ENCODE measurements at places on chromosomes 11 and 22.

GRCh38 chr11:20594274-20595061 is 4.9 kb upstream of the SLC6A5 start:
- ATAC-seq = no peak

GRCh38 chr22:43919106-43919973 is 4.3 kb upstream of the PNPLA3 start:
- no peak for ATAC-seq

- ATAC-seq = peak; percentile 60
These were observed 737 bp downstream of the PPP2R1B start for GRCh38 chr11:111765320-111765983.

- ATAC-seq = peak; percentile 56
These were observed 465 bp downstream of the MAPK1 start for GRCh38 chr22:21866833-21867527.

GRCh38 chr11:66950112-66950535 is 8.1 kb downstream of the PC start:
- ATAC-seq = peak; percentile 96

GRCh38 chr22:27431896-27432295 is 369.7 kb downstream of the MN1 start:
- no peak for ATAC-seq

DNA sequence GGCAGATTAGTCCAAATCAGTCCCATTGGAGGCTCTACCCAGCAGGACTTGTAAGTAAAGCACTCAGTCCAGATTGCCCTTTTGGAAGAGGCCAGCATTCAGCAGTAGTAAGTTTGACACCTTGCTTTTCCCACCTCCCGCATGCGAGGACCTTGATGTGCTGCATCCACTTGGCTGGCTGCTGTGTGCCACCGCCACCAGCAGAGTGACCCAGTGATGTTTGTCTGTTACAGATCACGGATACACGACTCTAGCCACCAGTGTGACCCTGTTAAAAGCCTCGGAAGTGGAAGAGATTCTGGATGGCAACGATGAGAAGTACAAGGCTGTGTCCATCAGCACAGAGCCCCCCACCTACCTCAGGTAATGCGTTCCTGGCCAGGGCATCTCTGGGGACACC is 6.6 kb downstream of the SMARCB1 start:
- ATAC-seq = no peak

- peak; percentile 83 for ATAC-seq
These were observed 5.9 kb downstream of the TAB1 start for GRCh38 chr22:39405346-39406085.

- ATAC-seq = no peak
These were observed 20.0 kb downstream of the EHF start for GRCh38 chr11:34640924-34641275.

DNA sequence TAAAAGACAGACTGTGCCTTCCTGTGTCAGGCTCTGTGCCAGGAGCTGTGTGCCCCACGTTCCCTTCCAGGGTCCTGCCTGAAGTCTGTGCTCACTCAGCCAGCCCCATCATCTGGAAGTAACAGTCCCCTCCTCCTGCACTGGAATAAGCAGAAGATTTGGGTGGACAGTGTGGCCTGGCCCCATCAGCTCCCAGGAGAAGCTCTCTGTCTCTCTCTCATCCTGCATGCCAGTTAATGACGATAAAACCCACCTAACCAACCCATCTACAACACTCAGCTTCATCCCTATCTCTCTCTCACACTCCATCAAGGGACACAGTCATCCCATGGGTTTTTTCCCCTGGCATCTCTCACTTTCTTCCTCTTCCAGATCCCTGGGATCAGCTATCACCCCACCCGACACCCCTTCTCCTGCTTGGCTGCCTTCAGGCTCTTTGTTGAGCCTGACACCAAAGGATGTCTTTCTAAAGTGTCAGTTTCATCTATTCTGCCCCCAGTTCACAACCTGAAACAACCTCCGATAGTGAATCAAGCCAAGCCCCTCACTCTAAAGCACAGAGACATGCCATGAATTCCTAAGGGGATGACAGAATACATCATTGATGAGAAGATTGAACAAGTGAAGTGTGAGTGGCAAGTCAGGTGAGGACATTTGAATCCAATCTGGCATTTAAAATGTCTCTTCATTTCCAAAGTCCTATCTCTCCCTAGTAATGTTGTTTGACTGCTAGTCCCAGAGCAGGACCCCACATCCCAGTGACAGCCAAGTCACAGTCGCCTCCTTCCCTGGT is 91.4 kb upstream of the TOP3B start:
- ATAC-seq = no peak

DNA sequence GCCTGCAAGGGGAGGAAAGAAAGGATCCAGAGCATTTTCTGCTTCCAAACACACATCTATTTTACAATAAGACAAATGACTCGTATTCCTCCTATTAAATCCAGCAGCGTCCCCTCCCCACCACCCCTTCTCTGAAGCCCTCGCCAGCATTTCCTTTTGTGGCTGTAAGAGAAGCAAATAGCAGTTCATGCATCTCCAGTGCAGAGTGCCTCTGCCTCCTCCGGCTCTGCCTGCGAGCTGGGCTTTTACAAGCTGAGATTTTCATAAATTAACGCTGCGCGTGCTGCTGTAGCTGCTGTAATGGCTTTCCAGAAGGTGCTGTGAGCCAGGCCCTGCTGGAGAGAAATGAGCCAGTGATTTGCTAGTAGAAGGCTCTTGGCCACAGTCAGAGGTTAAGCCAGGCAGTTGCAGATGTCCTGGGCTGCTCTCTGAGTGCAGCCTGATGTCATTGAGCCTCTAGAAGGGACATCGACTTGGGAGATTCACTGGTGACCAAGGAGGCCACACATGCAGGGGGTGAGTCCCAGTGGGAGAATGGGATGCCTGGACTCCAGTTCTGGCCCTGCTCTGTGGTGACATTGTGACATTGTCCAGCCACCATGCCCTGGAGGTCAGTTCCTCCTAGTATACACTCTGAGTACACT is 134.5 kb upstream of the NAV2 start:
- ATAC-seq = peak; percentile 43

DNA sequence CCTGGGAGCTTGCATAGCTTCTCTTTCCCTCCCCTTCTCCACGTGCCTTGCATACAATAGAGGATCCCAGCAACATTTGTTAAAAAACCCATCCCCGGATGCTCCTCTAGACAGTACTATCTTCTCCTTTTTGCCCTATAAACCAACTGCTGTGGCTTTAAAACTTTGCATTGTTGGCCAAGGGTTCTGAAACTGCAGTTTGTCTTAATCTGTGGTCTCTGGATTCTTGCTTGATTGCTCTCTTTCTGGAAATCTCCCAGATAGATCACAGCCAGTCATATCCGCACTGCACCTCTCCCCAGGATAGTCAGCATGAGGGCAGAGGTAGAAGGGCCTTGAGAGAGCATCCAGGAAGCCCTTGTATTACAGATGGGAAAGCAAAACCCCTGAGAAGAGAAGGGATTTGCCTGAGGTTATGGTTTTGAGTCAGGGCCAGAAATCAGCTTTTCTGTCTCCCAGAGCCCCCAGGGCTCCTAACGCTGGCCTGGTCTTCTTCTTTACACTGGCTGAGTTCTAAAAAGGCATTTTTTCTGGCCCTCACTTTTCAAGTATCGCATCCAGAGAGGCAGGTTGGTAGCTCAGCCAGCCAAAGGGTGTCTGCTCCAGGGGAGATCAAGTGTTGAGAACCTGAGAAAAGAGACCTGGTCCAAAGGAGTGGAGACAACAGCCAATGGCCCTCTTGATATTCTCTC is 70.6 kb downstream of the ADM start:
- ATAC-seq = peak; percentile 38

DNA sequence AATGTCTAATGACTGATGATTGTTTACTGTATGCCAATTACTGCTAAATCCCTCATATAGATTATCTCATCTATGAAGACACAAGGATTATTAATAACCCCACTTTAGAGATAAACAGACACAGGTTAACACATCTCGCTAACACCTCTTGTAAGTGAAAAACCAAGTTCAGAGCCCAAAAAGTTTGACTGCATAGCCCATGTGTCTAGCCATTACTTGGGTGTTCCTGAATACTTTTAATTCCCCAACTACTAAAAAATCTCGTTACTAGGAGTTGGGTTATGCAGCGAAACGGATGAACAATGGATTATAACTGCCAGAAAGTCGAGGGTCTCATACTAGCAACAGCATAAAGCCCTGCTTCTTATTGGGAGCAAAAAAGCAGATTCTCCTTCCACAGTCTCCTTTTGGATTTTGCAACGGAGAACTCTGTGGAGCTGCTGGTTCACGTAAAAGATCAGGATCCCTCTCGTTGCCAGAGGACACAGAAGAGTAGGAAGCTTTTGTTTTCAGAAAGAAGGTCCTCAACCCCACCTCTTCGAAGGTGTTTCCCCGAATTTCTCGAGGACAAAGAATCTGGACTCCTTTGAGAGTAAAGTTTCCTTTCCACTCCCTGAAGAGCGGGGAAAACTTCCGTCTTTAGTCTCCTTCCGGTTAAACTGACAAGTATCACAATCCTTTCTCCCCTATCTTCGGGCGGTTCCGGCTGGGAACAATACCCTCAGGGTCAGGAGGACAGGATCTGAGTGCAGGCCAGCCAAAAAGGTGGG is 979 bp downstream of the ZBED5 start:
- peak; percentile 8 for ATAC-seq

- peak; percentile 49 for ATAC-seq
These were observed 120.2 kb upstream of the TBCEL start for GRCh38 chr11:120903686-120904085.

GRCh38 chr11:45622861-45623260 is 42.6 kb downstream of the CHST1 start:
- no peak for ATAC-seq

- peak; percentile 26 for ATAC-seq
These were observed 418.7 kb downstream of the SOX6 start for GRCh38 chr11:15937601-15938120.

DNA sequence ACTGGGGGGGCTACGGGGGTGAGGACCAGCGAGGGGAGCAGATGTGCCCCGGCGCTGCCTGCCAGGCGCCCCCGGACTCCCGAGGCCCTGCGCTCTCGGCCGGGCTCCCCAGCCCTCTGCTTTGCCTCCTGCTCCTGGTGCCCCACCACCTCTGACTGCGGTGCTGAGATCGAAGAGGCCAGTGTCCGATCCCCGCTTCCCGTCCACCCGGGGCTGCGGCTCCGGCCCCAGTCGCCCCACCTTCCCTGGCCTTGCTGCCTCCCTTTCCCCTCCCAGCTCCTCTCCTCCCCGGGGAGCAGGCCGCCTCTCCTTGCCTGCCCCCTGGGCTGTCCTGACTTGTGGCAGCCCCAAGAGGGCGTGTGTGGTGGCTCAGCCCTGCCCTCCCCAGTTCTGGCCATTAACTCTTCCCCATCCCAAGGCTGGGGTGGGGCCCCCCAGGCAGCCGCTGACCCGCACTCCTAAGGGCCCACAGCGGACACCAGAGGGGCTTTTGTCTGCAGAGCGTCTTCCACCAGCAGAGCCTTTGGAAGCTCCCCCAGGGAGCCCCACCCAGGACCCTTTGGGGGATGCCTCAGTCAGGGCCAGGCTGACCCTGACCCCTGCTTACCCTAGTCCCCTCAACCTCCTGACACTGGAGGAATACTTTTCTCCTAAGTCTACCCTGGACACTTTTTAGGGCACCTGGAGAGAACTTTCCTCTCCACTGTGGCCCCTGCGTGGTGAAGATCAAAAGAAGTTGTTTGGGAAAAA is 16.6 kb downstream of the RTN4RL2 start:
- no peak for ATAC-seq

GRCh38 chr11:122096272-122097112 is 19.5 kb downstream of the BLID start:
- no peak for ATAC-seq

DNA sequence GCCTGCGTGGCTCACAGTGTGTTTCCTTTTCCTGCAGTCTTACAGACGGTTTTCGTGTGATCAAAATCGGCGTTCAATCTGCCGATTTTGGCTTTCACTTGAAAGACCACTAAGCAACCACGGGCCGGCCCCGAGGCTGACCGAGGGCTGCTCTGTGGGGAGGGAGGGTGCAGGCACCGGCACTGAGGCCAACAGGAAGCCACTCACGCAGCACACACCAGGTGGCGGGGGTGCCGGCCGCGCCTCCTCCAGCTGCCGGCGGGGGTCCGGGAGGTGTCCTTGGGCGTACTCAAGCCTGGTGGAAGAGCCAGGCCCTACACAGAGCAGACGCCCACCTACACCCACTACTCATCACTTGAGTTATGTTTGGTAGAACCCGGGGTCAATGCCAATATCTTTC is 14.3 kb downstream of the TOLLIP start:
- no peak for ATAC-seq

DNA sequence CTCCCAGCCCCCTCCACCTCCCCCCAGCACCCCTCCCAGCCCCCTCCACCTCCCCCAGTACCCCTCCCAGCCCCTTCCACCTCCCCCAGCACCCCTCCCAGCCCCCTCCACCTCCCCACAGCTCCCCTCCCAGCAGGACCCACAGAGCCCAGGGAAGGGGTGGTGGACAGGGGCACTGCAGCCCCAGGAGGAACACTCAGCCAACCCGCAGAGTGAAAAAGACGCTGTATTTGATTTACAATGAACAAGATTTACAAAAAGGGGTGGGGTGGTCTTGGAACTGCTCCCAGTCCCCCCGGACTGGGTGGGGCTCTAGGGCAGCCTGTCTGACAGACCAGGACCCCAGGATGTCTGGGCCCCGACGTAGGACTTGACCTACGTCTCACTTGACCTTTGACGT is 4.6 kb upstream of the MAPK11 start:
- ATAC-seq = no peak

DNA sequence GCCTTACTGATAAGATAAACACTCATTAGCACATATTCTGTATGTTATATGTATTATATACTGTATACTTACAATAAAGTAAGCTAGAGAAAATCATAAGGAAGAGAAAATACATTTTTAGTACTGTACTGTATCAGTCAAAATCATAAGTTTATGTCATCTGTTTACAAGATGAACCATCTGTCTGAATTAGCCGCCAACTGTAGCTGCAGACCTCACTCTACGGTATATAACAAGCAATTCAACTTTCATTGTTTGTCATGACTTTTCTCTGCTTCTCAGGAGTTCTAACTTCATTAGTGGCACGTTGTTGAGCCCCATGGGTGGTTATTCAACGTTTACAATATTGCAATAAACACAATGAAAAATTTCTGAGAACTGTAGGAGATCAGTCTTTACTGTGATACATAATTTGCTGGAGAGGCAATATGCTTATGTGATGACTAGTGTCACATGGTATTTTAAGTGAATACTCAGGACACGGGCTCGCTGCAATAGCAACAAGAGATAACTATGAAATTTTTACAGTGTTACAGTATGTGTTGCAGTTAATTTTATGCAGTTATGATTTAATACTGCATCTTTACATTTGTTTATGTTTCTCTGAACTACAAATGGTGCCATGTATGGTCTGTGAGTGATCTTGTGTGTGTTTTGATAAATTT is 132.2 kb upstream of the CTSC start:
- no peak for ATAC-seq

- peak; percentile 93 for ATAC-seq
These were observed 28.7 kb downstream of the CHRDL2 start for GRCh38 chr11:74702383-74703007.

DNA sequence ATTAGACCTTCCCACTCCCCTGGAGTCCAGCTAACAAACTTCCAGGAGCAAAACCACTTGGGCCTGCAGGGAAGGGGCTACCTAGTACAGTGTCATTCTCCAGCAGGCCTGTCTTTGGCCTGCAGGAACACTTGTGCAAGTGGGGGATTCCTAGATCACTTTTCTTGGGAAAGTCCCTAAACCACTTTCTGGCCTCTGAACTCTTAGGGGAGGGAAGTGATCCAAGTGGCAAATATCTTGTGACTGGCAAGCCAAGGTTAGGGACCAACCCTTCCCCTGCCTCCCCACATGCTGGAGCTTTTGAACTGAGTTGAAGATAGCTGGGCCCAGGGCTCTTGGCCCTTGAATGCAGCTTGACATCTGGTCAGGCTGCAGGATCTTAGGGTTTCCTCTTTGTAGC is 17.2 kb downstream of the PPFIBP2 start:
- no peak for ATAC-seq
